CD4-positive, alpha-beta T cell treated with Interleukin-15 for 1 hour (primary cell): ENCODE measurements at places on chromosomes 12 and 14.

DNA sequence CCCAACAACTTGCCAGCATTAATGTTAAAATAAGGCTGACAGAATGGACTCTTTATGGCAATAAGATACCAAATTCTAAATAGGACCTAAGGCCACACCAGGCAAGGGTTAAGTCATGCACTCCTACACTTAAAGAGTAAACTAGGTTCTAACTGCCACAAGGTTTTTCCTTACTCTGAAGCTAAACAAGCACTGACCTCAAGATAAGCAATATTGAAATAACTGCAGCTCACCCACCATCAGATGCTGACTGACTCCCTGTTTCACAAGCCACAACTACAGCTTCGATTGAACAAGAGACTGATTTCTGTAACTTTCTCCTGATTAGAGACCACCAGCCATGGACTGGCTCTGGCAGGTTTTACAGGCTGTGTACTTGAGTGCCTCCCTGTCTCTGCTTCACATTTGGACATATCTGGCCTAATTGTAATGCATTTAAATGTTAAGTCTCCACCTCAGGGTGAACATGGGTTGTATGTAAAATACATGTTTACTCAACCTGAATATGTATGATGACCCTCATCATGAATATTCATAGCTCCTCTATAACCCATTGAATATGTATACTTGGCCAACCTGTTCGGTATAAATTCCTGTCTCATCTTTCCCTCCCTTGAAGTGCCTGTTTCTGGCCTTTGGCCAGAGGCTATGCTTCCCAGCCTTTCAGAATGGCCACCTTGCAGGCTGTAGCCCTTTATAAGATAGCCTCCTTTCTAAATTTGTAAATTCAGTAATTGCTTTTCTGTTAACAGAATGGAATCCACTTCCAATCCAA, 70.5 kb upstream of the DAAM1 start:
- DNase-seq = no peak

DNA sequence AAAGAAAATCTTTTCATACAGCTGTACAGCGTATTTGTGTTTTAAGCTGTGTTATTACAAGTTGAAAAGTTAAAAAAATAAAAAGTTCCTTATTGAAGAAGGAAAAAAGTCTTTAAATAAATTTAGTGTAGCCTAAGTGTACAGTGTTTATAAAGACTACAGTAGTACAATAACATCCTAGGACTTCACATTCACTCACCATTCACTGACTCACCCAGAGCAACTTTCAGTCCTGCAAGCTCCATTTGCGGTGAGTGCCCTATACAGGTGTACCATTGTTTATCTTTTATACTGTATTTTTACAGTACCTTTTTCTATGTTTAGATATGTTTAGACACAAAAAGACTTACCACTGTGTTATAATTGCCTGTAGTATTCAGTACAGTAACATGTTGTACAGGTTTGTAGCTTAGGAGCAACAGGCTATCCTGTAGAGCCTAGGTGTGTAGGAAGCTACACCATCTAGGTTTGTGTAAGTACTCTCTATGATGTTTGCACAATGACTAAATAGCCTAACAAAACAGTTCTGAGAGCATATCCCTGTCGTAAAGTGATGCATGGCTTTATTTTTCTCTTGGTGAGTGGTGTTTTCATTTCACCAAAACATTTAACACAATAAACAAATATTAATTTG, 275.2 kb downstream of the DACT1 start:
- no peak for DNase-seq

GRCh38 chr14:61636291-61636690, 59.0 kb upstream of the HIF1A start:
- DNase-seq = no peak

- no peak for DNase-seq
Measured at GRCh38 chr14:74893614-74894091, 11.9 kb downstream of the DLST start.

GRCh38 chr14:60840313-60840712, 105.8 kb downstream of the MNAT1 start:
- no peak for DNase-seq

- no peak for DNase-seq
Measured at GRCh38 chr12:4044101-4044500, 170.9 kb upstream of the PARP11 start.

- DNase-seq = peak; percentile 77
Measured at GRCh38 chr12:64610079-64610659, at the start of gene RASSF3. Gene RASSF3 (plus strand): TSS chr12:64610495. CDS start chr12:64610633, 138 bp downstream.

GRCh38 chr14:87049950-87050349, 943.0 kb downstream of the GALC start:
- DNase-seq = no peak

GRCh38 chr14:61225344-61225743, 55.8 kb downstream of the TMEM30B start:
- no peak for DNase-seq

DNA sequence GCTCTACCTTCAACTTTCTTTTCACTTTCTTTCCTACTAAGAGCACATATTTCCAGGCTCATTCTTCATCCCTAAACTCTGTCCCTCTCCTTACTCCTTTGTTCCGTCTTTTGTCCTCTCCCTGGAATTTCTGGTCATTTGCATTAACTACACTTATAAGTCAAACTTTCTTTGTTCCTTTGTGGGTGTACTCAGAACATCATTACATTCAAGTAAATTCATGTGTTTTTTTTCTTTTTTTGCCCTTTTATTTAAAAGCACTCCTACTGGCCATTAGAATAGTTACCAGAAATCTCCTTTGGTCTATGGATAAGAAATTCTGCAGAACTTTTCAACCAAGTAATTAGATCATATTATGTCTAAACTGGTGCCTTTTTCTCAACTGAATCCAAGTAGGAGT, 802.6 kb downstream of the DIO2 start:
- no peak for DNase-seq

DNA sequence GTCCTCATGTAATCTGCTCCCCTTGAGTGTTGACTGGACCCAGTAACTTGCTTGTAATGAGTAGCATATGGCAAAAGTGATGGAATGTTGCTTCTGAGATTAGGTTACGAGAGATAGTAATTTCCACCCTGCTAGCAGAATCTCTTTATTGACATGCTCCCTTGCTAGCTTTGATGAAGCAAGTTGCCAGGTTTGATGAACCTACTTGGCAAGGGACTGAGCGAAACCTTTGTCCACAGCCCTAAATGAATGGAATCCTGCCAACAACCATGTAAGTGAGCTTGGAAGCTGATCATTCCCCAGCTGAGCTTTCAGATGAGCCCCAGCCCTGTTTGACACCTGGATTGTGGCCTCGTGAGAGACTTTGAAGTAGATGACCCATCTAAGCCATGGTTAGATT, 120.8 kb upstream of the PLXNC1 start:
- DNase-seq = no peak

DNA sequence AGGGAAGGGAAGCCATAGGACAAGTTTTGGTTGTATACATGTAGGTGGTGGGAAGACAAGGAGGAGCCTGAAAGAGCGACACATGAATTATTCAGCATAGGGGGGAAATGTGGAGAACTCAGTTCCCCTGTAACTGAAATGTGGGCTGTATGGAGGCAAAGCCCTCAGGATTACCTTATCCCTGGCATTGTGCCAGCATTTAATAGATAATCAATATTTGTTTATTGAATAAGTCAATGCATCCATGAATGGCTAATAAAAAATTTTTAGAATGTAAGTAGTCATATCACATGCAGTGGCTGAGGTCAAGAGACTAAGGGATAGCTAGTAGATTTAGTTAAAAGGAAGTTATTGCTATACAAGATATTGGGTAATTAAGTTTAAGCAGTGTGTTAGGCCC, 232.4 kb downstream of the SNAPC1 start:
- no peak for DNase-seq

GRCh38 chr12:13093191-13093847, 10.1 kb downstream of the GSG1 start:
- DNase-seq = no peak

- no peak for DNase-seq
Measured at GRCh38 chr12:124603831-124604251, 36.4 kb upstream of the NCOR2 start.

- DNase-seq = peak; percentile 60
Measured at GRCh38 chr14:104795781-104796686, 486 bp upstream of the AKT1 start.

DNA sequence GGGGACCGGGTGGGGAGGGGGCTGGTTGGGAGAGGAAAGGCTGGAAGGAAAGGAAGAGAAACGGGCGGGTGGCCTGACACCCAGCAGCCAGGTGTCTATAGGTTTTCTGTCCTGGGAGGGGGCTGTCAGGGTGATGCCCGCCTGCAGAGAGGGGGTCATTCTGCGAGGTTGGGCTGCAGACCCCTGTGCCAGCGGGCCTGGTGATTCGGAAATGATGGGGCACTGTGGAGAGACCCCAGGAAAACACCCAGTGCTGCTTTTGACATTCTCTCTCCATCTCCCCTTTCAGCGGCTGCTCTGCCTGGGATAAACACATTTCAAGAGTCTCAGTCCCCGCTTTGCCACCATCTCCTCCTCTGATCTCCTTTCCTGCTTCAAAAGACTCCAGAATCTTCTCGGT, 168.5 kb upstream of the RTL1 start:
- DNase-seq = no peak

DNA sequence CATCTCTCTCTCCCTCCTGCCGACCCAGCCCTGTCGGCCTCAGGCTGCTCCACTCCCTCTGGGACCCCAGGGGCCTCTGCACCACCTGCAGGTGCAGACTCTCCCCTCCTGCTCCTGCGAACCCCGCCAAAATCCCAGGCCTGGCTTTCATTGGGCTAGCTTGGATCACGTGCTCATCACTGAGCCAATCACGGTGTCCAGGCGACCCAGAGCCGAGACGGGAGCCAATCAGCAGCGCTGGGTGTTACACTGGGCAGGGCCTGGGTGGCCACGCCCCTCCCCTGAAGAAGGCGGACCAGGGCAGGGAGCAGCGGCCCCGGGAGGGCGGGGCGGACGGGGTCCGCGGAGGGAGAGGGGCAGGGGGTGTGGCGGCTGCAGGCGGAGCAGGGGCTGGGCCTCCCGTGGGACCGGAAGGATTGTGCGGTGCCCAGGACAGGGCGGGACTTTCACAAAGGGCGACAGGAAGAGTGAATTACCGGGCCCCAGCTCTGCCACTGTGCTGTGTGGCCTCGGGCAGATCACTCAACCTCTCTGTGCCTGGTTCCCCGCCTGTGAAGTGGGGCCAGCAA, 66.6 kb upstream of the FBRSL1 start:
- peak; percentile 52 for DNase-seq

DNA sequence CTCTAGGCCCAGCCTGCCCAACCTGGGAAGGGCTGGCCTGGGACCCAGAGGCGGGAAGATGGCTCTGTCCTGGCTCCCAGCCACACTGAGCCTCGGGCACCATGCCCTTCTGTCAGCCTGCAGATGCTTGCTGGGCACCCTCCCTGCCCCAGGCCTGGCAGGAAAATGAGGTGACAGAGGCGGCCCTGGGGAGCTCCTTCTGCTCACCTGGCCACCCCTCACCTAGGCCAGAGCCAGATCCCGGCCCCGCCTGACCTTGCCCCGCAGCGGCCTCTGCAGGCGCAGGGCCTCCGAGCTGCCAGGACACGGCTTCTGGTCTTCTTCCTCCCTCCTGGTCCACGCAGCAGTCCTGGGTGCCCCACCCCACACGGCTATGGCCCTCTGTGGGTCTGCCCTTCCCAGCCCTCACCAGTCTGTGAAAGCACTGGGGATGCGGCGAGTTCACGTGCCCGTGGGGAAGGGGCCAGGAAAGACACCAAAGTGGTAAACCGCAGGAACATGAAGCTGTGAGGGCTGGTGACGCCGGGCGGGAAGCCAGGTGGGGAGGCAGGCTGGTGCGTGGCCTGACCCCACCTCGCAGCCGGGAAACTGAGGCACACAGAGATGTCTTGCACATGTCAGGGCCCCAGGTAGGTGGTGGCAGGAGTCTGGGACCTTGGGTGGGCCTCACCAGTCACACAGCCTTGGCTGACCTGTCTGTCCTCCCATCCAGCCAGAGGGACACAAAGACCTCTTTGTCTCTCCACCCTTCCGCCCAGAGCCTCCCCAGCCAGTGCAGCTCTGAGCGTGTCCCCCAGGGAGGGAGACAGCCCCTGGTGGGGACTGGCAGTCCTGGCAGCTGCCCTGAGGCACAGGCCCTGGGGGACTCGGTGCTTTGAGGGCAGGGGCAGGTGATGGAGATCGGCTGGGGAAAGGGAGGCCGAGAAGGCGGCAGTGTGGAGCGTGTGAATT, 12.8 kb downstream of the BAG5 start:
- no peak for DNase-seq

DNA sequence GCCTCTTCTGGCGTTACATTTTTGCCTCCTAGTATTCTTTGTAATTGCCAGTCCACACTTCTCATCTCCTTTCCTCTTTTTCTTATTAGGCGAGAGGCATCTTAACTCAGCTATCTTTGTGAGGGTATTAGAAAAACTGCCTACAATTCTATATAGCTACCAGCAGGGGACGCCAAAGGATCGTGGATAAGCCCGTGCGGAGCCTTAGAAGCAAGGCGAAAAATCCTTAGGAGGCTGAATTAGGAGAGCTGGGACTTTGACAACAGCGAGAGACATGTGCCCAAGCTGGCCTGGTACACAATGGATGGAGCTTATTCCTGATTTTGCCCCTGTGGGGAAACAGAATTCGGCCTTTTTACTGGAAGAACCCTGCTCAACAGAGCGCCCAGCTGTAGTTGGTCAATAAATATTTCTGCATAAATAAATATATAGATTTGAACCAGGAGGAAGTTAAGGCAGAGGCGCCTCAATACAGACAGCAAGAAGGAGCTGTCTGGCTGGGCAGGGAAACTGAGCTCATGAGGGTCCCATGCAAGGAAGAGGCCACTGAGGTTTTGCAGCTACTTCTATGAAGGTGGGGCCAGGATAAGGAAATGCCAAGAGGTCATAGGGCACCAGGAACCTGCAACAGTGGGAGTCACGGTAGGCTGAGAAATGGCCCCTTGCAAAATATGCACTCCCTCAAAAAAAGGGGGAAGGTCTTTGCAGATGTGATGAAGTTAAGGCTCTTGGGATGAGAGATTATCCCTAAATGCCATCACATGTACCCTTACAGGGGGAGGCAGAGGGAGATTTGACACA, 14.6 kb upstream of the RBM19 start:
- DNase-seq = no peak

DNA sequence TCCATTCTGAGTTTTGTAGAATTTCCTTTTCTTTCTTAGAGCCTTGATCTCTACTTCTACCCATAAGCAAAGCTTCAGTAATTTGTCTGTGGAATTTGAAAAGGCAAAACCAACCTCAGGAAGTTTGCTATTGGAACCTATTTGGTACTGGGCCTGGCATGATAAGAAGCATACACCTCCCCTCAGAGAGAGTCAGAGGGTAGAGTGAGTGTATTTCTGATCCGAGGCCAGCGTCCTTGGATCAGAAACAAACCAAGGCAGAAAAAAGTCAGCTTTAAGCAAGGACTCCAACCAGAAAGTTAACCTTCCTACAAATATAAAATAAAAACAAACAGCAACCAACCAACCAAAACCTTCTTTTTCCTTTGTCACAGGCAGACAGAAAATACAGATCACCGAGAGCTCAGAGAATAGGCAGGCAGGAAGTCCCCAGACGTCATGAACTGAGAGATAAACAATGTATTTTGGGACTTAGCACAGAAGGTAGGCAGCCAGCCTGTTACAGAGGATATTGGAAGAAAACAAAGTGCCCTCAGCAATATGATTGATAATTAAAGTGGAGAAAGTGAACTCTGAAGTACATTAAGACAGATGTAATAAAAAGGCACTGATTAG, 141.5 kb downstream of the NEDD1 start:
- no peak for DNase-seq
